Activated CD4-positive, alpha-beta T cell treated with anti-CD3 and anti-CD28 coated beads for 36 hours (primary cell): ENCODE measurements at places on chromosomes 6 and 20. TPM values are rescaled to one million over a fixed set of nuclear protein-coding genes. Genes with fewer than 3 reads are reported as not detected.

GPX5 gene
- total RNA-seq, result not detected

HLA-DPB1 gene
- total RNA-seq, result 5.4 TPM

MANEA gene
- 19.6 TPM for total RNA-seq

KATNA1 gene
- 18.1 TPM for total RNA-seq

WFDC2 gene
- total RNA-seq, result 0.66 TPM

EEF1A2 gene
- 0.81 TPM for total RNA-seq

LST1 gene
- total RNA-seq, result 11.1 TPM

EFCAB8 gene
- total RNA-seq, result 0.37 TPM

FAM83C gene
- total RNA-seq, result not detected

SOX4 gene
- 2.5 TPM for total RNA-seq

PDE7B gene
- 1.1 TPM for total RNA-seq

KHDC3L gene
- not detected for total RNA-seq

MEI4 gene
- not detected for total RNA-seq

CAPN11 gene
- 1.2 TPM for total RNA-seq

ADTRP gene
- 29.6 TPM for total RNA-seq

LRRN4 gene
- 0.09 TPM for total RNA-seq

MYT1 gene
- total RNA-seq, result 0.14 TPM

PDYN gene
- total RNA-seq, result not detected

KCNK16 gene
- not detected for total RNA-seq

AGPAT4 gene
- total RNA-seq, result 5.0 TPM

TMEM200A gene
- 0.21 TPM for total RNA-seq

SPATS1 gene
- total RNA-seq, result not detected

SLC16A10 gene
- 7.0 TPM for total RNA-seq

PNLDC1 gene
- 0.11 TPM for total RNA-seq

COX7A2 gene
- 520 TPM for total RNA-seq

RIPPLY2 gene
- total RNA-seq, result not detected

TRDN gene
- total RNA-seq, result not detected

USP49 gene
- 5.6 TPM for total RNA-seq

CRIP3 gene
- total RNA-seq, result 1.6 TPM

BEND6 gene
- total RNA-seq, result not detected

OTOR gene
- not detected for total RNA-seq

MOXD1 gene
- not detected for total RNA-seq

SRSF3 gene
- total RNA-seq, result 298 TPM

TREML2 gene
- 7.1 TPM for total RNA-seq

CARMIL1 gene
- 4.9 TPM for total RNA-seq
